ENCODE measurements at places on chromosomes 6 and 20.

DNA sequence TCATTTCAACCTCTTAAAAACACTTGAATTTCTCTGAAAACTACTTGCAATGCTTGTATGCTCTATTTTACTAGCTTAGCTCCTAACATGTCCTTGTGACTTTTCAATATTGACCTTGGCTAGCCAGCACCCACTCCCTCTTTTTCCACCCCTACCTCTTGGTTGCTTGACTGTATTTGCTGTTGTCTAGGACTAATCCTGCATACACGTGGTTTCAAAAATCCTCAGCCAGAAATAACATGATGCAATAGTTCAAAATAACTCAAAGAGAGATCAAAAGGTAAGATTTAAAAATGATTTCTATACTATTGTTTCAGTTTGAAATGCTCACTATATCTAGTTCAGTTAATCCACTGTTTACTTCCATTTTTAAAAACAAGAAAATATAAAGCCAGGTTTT lies 102.3 kb upstream of the TBX18 start:
- DNase-seq, result no peak

- DNase-seq, result no peak
Measured at GRCh38 chr6:125363039-125363823, 61.5 kb upstream of the HDDC2 start.

- DNase-seq, result no peak
Measured at GRCh38 chr6:44636561-44637248, 249.2 kb downstream of the CDC5L start.

- DNase-seq, result no peak
Measured at GRCh38 chr20:59246691-59247400, 53.6 kb upstream of the EDN3 start.

- DNase-seq, result no peak
Measured at GRCh38 chr20:44005661-44006060, 91.0 kb downstream of the TOX2 start.

- no peak for DNase-seq
Measured at GRCh38 chr6:122715725-122716124, 63.8 kb upstream of the FABP7 start.

- no peak for DNase-seq
Measured at GRCh38 chr6:122052346-122052900, 347.0 kb upstream of the HSF2 start.

DNA sequence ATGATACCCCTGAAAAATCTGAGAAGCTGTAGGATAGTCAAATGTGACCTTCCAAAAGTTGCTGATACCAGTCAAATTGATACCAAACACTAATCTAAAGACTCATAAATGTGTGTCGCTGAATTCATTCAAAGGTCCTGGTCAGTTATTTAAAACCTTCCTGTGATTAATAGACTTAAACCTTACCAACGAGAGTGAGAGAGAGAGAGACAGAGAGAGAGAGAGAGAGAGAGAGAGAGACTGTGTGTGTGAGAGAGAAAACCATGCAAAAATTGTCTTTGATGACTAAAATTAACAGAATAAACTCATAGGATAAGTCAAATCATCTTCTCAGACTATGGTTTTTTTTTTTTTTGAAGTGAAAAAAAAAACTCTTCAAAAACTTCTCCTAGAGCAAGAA lies 370.9 kb upstream of the HS3ST5 start:
- DNase-seq, result no peak

GRCh38 chr6:40302856-40303454 lies 284.2 kb downstream of the LRFN2 start:
- no peak for DNase-seq

GRCh38 chr6:138203315-138203714 lies 15.0 kb downstream of the PBOV1 start:
- DNase-seq, result no peak

DNA sequence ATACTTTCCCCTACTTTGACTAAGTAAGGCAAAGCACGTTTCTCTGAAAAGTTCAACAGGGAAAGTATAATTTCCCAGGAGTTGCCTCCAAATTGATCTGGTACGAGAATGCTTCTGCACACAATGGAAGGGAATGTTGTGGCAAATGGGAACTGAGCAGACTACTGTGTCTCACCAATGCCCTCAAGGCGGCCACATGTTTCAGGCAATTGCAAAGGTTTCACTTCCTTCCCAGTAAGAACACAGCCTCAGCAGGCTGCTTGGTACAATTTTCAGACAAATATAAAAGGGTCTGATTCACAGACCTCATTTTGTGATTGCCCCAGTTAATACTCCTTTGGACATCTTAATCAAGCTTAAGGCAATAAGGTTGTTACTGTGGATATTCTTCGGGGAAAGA lies 71.2 kb downstream of the KIAA0319 start:
- no peak for DNase-seq

DNA sequence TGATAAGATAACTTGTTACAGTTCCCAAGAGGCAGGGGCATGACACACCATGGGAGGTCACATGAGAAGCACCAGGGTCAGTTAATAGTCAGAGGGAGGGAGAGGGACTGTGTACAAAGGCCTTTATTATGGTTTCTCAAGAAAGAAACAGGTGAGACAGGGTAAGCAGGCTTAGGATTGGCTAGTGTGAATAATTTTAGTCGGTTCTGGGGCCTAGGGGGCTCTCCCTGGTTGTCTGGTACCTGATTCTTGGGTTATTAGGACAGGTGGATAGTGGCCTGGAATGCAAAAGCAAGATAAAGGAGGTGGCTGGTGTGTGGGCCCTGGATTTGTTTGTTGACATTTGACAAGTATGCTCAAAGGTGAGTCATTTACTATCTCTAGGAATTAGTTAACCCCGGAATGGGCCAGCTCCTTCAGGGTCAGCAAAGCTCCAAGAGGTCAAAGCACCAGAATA lies 49.4 kb upstream of the MCUR1 start:
- DNase-seq, result no peak

DNA sequence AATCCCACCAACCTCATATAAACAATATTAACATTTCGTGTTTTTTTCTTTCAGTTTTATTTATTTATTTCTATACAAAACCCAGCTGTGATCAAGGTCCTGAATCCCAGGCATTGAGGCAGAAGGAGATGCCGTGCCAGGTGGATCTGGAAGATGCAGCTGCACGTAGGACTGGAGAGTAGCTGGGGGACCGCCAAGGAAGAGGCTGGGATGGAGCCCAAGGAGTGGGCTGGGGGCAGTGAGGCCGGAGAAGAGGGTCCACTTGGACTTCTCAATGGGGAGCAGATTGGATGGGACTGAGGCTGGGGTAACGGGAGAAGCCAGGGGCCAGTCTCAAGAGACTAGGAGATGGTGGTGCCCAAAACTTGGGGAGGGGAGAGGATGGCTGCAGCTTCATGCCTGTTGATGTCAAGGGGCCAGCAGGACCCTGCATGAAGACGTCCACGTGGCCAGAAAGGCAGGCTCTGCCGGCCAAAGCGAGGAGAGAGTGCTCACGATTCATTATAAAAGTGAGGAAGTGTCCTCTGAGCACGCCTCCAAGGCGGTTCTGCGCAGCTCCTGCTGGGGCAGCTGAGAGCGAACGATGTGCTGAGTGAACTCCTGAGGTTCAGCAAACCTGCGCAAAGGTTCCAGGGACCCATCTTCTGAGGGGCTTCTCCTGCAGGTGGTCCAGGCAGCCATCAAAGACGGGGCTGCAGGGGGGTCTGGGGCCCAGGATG lies 110.3 kb downstream of the BMP7 start:
- no peak for DNase-seq
